ENCODE measurements at places on chromosomes 7 and 10.

GRCh38 chr10:119368991-119369869 is 161.9 kb downstream of the GRK5 start:
- no peak for DNase-seq

DNA sequence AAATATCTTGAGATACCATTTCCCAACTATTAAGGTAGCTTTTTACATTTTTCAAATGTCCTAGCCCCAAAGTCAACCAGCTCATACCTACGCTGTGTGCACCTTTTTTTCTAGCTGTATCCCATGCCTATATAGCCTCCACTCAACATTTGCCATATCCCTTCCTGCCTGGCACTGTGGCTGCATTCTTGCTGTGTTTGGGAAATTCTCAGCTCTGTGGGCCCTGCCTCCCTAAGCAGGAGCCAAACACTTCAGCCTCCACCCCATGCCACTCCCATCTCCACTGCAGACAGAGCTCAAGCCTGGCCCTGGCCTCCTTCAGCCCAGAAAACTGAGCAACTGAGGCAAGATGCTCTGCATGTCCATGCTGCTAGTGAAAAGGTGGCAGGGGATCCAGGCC is 141.3 kb downstream of the RAB11FIP2 start:
- DNase-seq: no peak

DNA sequence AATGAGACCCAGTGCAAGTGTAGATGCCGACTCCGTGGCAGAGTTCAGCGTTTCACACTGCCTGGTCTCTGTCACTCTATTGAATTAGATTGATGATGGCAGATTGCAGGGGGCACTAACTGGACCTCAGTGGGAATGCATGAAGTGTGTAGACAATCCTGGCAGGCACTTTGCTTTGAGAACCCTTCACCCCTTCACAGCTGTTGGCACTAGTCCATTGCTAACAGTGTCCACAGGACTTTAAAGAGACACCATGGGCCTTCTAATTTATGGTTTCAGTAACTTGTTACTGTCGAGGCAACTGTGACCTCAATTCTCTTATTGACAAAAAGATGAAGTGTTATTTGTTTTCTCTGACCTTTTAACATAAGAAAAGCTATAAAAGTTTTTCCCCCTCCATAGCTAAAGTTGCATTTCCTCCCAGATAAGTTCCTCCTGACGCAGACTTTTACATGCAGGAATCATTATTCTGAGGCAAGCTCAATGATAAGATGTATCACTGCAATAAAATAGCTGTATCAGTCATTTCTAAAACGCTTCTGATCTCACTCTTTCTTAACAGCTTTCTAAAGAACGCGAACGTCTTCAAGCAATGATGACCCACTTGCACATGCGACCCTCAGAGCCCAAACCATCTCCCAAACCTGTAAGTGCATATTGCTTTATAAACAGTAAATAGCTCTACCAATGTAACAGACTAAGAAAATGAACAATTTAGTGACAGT is 238.9 kb downstream of the FOXP2 start:
- DNase-seq: no peak

DNA sequence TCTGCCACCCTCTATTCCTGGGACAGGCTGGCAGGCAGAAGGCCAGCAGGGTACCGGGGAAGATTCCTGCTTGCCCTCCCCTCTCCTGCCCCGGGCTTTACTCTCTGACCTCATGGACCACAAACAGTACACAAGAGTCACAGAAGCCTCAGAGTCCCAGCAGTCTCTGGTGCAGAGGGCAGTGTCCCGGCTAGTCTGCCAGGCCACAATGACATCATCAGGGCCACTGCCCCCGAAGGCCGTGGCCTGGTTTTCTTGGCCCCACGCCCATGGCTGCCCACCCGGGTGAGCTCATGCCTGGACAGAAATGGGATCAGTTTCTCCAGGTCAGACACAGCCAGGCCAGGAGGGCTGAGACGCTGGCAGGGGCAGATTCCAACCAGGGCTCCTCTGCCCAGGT is 91.9 kb downstream of the MYL10 start:
- DNase-seq: peak; percentile 17

DNA sequence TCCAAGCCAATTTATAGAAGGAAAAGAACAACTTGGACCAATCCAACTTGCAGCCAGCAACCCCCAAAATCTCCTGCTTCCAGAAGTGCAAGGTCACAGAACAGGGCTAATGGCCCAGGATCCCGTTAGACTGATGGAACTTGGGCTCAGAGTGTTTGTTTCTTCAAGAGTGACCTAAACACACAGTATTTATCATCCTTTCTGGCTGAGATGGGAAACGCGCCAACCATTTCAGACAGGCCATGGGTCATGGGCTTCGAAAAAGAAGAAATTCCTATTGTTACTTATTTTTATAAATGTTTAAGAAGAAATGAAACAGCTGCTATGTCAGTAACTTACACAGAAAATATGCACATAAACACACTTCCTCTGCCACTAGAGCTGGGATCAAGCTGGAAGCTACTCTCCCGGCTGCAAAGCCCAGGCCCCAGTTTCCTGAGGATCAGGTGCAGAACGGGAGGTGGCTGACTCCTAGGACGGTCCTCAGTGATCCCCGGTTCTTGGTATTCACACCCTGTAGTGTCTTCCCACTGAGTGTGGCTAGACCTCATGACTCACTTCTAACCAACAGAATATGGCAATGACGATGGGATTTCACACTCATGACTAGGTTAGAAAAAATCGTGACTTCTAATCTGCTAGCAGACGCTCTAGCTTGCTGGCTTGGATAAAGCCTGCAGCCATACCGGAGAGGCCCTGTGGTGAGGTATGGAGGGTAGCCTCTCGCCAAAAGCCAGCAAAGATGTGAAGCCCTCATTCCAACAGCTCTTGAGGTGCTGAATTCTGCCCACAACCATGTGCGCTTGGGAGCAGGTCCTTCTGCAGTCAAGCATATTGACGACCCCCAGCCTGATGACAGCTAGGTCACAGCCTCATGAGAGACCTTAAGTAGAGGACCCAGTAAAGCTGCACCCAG is 60.2 kb downstream of the CHST15 start:
- DNase-seq: no peak

- DNase-seq: no peak
Measured at GRCh38 chr7:131075406-131075805, 252.3 kb upstream of the MKLN1 start.

DNA sequence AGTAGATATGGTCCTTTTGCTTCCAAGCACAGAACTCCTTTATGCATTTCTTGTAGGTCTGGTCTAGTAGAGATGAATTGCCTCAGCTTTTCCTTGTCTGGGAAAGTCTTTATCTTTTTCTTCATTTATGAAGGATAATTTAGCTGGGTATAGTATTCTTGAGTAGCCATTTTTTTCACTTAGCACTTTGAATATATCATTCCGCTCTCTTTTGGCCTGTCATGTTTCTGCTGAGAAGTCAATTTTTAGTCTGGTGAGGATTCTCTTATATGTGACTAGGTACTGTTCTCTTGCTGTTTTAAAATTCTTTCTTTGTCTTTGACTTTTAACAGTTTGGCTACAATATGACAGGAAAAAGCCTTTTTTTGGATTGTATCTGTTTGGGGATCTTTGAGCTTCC is 68.6 kb upstream of the IMMP2L start:
- DNase-seq: no peak

- DNase-seq: no peak
Measured at GRCh38 chr7:69739190-69739589, 140.9 kb downstream of the AUTS2 start.

DNA sequence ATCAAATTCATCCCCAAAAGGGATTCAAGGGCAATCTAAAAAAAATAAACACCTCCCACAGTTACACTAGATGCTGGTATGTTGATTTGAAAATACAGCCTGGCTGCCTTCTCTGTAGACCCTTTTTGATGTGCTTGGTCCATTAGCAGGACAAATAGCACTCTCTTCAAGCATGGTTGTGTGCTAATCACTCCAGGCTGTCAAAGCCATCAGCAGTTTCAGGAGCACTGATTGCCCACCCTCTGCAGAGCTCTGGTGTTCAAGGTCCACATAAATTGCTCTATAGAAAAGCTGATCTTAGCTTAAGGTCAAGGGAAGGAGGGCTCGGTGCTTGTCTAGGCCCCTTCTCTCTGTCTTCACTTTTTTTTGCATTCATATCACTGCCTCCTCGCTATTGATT is 35.4 kb downstream of the PRR15 start:
- no peak for DNase-seq

GRCh38 chr7:131011976-131012375 is 278.0 kb upstream of the KLF14 start:
- no peak for DNase-seq

DNA sequence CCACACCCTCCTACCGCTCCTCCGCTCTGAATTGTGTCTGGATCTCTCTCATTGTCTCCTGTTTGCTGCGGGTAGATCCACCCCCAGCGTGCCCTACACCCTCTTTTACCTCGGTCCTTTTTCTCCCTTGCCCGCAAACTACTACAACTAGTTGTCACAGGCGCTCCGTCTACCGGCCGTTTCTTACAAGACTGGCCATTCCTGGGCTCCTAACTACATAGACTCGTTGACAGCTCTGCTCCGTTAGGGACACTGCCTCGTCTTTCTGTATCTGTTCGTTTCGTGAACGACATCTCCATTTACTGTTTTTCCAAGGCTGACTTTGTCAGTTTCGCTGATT is 786 bp downstream of the TAF3 start:
- no peak for DNase-seq

DNA sequence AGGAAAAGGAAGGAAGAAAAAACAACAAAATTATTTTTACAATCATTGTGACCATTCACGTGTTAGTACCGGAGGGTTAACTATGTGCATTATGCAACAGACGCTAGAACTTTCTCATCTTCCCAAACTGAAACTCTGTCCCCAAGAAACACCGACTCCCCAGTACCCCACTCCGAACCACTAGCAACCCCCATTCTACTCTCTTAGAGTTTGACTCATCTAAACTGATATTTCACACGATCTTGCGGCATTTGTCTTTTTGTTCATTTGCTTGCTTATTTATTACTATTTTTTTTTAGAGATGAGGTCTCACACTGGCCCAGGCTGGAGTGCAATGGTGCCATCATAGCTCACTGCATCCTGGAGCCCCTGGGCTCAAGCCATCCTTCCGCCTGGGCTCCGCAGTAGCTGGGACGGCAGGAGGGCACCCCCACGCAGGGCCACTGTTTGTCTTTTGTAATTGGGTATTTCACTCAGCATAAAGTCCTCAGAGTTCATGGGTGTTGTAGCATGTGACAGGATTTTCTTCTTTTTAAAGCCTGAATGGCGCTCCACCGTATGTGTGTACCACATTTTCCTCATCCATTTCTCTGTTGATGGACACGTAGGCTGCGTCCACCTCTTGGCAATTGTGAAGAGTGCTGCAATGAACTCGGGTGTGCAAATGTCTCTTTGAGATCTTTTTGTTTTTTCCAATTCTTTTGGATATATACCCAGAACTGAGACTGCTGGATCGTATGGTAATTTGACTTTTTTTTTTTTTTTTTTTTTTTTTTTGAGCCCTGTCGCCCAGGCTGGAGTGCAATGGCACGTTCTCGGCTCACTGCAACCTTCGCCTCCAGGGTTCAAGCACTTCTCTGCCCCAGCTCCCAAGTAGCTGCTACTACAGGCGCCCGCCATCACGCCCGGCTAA is 9.5 kb downstream of the MNX1 start:
- DNase-seq: no peak

DNA sequence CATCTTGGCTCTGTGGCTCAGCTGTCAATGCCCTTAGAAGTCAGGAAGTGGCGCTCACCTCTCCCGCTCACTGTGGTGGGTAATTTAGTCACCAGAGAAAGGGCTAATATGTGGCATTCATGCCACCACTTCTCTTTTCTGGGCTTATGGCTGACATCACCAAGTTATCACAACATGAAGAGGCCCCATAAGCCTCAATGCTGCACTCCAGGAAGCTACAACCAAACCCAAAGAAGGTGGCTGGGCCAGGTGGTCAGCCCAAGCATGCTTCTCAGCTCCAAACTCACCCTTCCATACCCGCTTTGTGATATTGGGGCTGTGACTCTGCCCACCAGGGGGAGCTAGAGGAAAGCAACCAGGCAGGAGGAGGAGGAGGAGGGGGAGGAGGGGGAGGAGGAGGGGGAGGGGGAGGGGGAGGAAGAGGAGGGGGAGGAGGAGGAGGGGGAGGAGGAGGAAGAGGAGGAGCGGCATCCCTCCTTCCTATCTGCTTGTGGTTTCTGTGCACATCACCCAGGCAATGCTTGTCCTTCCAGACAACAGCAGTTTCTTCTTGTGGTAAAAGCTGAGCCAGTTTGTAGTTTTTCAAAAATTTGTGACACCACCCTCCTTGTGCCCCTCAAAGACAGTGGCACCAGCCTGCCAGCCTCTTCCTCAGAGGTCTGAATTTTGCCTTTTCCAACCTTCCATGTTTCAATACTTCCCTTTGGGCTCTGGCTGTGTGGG is 42.1 kb downstream of the CYP26A1 start:
- DNase-seq: no peak

DNA sequence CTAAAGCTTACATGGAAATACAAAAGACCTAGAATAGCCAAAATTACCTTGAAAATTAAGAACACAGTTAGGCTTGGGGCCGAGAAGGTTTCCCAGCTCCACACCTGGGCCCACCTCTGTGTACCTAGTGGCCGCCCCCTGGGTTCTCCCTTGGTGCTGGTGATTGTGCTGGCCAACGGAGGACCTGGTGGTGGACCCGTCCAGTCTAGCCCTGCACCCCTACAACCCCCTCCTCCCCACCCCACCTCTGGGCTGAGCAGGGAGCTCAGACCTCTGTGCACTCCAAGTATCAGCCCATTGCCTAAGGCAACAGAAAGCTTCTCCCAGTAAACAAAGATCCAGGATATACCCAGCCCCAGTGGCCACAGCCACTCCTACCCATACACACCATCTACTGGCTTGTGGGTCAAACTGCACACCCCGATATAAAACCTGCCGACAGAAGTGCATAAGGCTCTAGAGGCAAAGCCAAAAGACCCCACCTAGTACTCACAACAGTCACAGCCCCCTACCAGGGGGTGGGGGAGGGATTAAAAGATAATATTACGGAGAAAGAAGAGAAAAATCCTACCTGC is 105.0 kb upstream of the DIP2C start:
- DNase-seq: no peak

DNA sequence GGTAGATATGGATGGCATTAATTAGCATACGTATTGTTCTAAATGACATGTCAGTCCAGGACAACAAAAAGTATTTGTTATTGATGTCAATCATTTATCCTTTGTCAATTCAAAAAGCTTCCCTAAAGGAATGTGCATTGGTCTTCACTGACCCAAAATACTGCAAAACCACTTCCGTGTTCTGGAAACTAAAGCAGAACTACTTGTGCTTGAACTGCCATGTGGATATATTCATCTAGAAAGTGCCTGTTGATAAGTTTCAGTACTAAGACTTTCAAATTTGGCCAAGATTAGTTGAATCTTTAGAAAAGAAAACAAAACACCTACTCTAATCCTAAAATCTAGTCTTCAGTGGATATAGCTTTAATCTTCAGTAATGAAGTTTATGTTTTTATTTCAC is 242.1 kb upstream of the PPP1R3A start:
- DNase-seq: no peak
